ENCODE measurements at places on chromosomes 16 and 17. TPM values are rescaled to one million over a fixed set of nuclear protein-coding genes. Genes with fewer than 3 reads are reported as not detected.

DNA sequence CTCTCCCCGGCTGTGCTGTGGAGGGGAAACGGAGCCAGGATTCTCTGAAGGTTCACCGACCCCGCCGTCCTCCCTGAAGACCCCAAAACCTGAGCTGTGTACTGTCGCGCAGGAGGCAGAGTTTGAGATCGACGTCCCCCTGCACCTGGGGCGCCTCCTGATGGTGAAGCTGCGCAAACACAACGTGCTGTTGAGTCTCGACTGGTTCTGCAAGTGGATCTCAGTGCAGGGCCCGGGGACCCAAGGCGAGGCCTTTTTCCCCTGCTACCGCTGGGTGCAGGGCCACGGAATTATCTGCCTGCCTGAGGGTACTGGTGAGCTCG, 62.6 kb upstream of the TEKT1 start:
- H3K36me3 ChIP-seq = no peaks in the 10 kb centered on the region
- DNase-seq = no peak
- H3K4me3 ChIP-seq = peak overlapping the region; percentile 35
- peaks cover 8% of the 10 kb centered on the region for H3K4me1 ChIP-seq
- H3K27me3 ChIP-seq = peaks cover 82% of the 10 kb centered on the region
- H3K27ac ChIP-seq = no peak overlapping the region

GRCh38 chr16:67264277-67264676, 15.1 kb upstream of the PLEKHG4 start:
- H3K27ac ChIP-seq = no peak overlapping the region
- DNase-seq = no peak
- H3K4me3 ChIP-seq = no peak overlapping the region
- H3K36me3 ChIP-seq = no peaks in the 10 kb centered on the region
- peaks cover 17% of the 10 kb centered on the region for H3K27me3 ChIP-seq
- no peaks in the 10 kb centered on the region for H3K4me1 ChIP-seq

GRCh38 chr17:72705905-72706395, 386.5 kb downstream of the SLC39A11 start:
- no peaks in the 10 kb centered on the region for H3K27me3 ChIP-seq
- H3K27ac ChIP-seq = peak overlapping the region; percentile 47
- peaks cover 67% of the 10 kb centered on the region for H3K4me1 ChIP-seq
- no peaks in the 10 kb centered on the region for H3K36me3 ChIP-seq
- no peak for DNase-seq
- no peak overlapping the region for H3K4me3 ChIP-seq

GRCh38 chr17:32349503-32349853, 479 bp upstream of the ZNF207 start:
- H3K4me3 ChIP-seq = peak overlapping the region; percentile 76
- no peak for DNase-seq
- peak overlapping the region; percentile 95 for H3K27ac ChIP-seq
- peaks cover 6% of the 10 kb centered on the region for H3K36me3 ChIP-seq

- no peak overlapping the region for H3K27ac ChIP-seq
- peaks cover 3% of the 10 kb centered on the region for H3K36me3 ChIP-seq
- DNase-seq = no peak
- no peaks in the 10 kb centered on the region for H3K27me3 ChIP-seq
- H3K4me3 ChIP-seq = no peak overlapping the region
Measured at GRCh38 chr16:11871193-11871592, 19.9 kb upstream of the RSL1D1 start.

- no peaks in the 10 kb centered on the region for H3K4me1 ChIP-seq
- H3K36me3 ChIP-seq = no peaks in the 10 kb centered on the region
- no peak overlapping the region for H3K27ac ChIP-seq
Measured at GRCh38 chr16:19044769-19045168, 22.6 kb upstream of the COQ7 start.

- no peak overlapping the region for H3K4me3 ChIP-seq
- H3K27ac ChIP-seq = no peak overlapping the region
- H3K36me3 ChIP-seq = no peaks in the 10 kb centered on the region
- H3K4me1 ChIP-seq = no peaks in the 10 kb centered on the region
- H3K27me3 ChIP-seq = no peaks in the 10 kb centered on the region
- DNase-seq = no peak
Measured at GRCh38 chr17:56523042-56523441, 70.5 kb upstream of the NOG start.

DNA sequence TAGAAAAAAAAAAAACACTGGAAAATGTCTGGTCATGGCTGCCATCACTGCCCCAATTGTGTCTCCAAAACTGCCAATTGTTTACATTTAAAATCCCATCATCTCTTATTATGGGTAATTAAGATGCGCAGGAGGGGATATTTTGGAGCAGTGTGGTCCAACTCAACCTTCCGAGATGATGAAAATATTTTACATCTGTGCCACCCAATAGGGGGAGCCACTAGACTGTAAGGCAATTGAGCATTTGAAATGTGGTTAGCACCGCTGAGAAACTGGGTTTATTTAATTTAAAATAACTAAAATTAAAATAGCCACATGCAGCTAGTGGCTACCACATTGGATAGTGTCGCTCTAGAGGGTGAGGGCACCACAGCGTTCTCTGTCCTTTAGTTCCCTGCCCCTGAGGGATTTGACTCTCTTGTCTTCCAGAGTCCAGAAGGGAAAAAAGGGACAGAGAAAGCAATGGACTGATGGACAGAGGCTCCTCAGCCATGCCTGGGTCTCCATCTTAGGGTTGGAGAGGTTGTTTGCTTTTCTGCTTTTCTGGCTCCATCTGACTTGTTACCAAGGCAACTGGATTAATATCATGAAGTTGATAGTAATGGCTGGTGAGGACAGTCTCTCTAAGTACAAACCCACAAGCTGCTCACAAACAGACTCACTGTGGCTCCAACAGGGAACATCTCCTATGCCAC, 3.5 kb downstream of the MPO start:
- no peak overlapping the region for H3K27ac ChIP-seq
- DNase-seq = no peak
- H3K27me3 ChIP-seq = no peaks in the 10 kb centered on the region
- H3K4me1 ChIP-seq = no peaks in the 10 kb centered on the region
- H3K4me3 ChIP-seq = no peak overlapping the region

DNA sequence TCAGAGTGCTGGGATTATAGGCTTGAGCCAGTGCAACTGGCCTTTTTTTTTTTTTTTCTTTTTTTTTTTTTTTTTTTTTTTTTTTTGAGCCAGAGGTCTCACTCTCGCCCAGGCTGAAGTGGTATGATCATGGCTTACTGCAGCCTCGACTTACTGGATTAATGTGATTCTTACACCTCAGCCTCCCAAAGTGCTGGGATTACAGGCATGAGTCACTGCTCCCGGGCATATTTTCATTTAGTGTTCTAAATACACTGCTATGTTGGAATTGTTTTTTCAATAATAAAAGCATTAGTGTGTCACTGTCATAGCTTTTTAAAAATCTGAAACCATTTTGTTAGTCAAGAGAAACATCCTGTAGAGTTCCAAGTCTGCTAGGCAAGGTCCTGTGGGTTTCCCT, 40.3 kb downstream of the NDE1 start:
- no peaks in the 10 kb centered on the region for H3K4me1 ChIP-seq
- DNase-seq = no peak
- no peak overlapping the region for H3K27ac ChIP-seq
- no peaks in the 10 kb centered on the region for H3K27me3 ChIP-seq

- H3K27ac ChIP-seq = peak overlapping the region; percentile 89
- H3K27me3 ChIP-seq = no peaks in the 10 kb centered on the region
- H3K36me3 ChIP-seq = no peaks in the 10 kb centered on the region
- DNase-seq = no peak
- peaks cover 84% of the 10 kb centered on the region for H3K4me1 ChIP-seq
Measured at GRCh38 chr17:48563385-48563838, 14.7 kb downstream of the HOXB4 start.

- no peak overlapping the region for H3K27ac ChIP-seq
- H3K4me1 ChIP-seq = no peaks in the 10 kb centered on the region
- no peaks in the 10 kb centered on the region for H3K36me3 ChIP-seq
- H3K4me3 ChIP-seq = no peak overlapping the region
- DNase-seq = no peak
Measured at GRCh38 chr16:20089246-20089965, 15.7 kb upstream of the GPR139 start.

GRCh38 chr17:47733047-47733673, at the start of gene TBX21:
Gene TBX21, plus strand, starts transcription at chr17:47733236. Its CDS starts 219 bp downstream, at chr17:47733455.
- peak; percentile 48 for DNase-seq
- peak within 1 kb of the TSS; percentile 56 for H3K27ac ChIP-seq
- H3K36me3 ChIP-seq = no peaks in the 10 kb centered on the region
- peaks cover 19% of the 10 kb centered on the region for H3K4me1 ChIP-seq
- H3K4me3 ChIP-seq = peak within 1 kb of the TSS; percentile 52

DNA sequence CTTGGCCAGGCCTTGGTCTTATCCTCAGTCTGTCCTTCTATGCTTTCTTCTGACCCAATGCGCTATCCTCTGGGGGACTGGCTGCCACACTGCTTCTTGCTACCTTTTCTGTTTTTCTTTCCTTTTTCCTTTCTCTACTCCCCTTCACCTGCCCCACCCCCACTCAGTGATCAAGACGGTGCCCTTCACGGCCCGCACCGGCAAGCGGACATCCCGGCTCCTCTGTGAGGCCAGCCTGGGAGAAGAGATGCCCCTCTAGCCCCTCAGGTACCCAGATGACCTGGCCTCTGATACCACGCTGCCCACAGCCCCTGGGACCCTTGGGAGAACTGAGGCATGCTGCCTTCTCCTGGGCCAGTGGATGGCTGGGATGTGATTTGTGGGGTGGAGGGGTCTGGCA, 15.6 kb downstream of the SPATA32 start:
- peaks cover 48% of the 10 kb centered on the region for H3K4me1 ChIP-seq
- H3K36me3 ChIP-seq = peaks cover 6% of the 10 kb centered on the region
- H3K27me3 ChIP-seq = no peaks in the 10 kb centered on the region

GRCh38 chr17:1485423-1486376, 6.8 kb downstream of the MYO1C start:
- H3K4me1 ChIP-seq = peaks cover 43% of the 10 kb centered on the region
- H3K36me3 ChIP-seq = peaks cover 37% of the 10 kb centered on the region
- DNase-seq = no peak
- peak overlapping the region; percentile 95 for H3K27ac ChIP-seq
- H3K4me3 ChIP-seq = peak overlapping the region; percentile 63
- no peaks in the 10 kb centered on the region for H3K27me3 ChIP-seq

DNA sequence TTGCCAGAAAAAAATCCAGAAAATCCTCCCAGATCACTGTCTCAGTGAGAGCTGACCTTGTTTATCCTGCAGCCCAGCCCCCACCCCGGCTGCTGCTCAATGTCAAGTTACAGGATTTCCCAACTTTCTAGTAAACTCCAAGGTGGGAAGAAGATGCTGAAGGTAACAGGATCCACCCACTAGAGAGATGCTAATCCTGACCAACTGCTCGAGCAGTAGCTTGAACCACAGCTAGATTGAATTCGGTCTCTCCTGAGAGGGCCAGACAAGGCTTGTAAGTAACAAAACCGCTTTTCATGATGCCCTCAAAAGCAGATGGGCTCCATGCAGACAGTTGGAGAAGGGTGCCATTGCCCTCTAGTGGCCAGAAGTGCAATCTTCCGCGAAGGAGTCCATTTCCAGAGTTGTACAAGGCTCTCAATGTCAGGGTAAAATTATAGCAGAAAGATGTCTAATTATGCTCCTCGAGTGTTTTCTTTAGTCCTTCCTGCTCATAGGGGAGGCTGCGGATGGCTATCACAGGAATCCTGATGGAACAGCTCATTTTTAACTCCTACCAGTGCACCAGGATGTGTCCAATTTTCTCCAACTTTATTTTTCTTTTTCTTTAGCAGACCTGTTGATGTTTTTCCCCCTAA, 3.9 kb downstream of the CDH11 start:
- H3K27ac ChIP-seq = no peak overlapping the region
- DNase-seq = no peak
- peaks cover 62% of the 10 kb centered on the region for H3K4me1 ChIP-seq
- H3K36me3 ChIP-seq = no peaks in the 10 kb centered on the region

DNA sequence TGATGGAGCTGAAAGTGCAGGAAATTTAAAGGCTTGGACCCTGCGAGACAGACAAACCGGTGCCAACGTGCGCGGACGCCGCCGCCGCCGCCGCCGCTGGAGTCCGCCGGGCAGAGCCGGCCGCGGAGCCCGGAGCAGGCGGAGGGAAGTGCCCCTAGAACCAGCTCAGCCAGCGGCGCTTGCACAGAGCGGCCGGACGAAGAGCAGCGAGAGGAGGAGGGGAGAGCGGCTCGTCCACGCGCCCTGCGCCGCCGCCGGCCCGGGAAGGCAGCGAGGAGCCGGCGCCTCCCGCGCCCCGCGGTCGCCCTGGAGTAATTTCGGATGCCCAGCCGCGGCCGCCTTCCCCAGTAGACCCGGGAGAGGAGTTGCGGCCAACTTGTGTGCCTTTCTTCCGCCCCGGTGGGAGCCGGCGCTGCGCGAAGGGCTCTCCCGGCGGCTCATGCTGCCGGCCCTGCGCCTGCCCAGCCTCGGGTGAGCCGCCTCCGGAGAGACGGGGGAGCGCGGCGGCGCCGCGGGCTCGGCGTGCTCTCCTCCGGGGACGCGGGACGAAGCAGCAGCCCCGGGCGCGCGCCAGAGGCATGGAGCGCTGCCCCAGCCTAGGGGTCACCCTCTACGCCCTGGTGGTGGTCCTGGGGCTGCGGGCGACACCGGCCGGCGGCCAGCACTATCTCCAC, at the start of gene NOG:
NOG (plus strand) TSS at position 54 of the 674 bp plus-strand sequence; CDS start at position 579, 525 bp downstream.
- H3K27ac ChIP-seq = peak within 1 kb of the TSS; percentile 30
- H3K36me3 ChIP-seq = no peaks in the 10 kb centered on the region
- peaks cover 36% of the 10 kb centered on the region for H3K4me1 ChIP-seq
- H3K27me3 ChIP-seq = peaks cover 25% of the 10 kb centered on the region

- no peak overlapping the region for H3K4me3 ChIP-seq
- no peaks in the 10 kb centered on the region for H3K36me3 ChIP-seq
- no peaks in the 10 kb centered on the region for H3K4me1 ChIP-seq
- no peaks in the 10 kb centered on the region for H3K27me3 ChIP-seq
Measured at GRCh38 chr16:77076839-77077238, 114.2 kb upstream of the MON1B start.

DNA sequence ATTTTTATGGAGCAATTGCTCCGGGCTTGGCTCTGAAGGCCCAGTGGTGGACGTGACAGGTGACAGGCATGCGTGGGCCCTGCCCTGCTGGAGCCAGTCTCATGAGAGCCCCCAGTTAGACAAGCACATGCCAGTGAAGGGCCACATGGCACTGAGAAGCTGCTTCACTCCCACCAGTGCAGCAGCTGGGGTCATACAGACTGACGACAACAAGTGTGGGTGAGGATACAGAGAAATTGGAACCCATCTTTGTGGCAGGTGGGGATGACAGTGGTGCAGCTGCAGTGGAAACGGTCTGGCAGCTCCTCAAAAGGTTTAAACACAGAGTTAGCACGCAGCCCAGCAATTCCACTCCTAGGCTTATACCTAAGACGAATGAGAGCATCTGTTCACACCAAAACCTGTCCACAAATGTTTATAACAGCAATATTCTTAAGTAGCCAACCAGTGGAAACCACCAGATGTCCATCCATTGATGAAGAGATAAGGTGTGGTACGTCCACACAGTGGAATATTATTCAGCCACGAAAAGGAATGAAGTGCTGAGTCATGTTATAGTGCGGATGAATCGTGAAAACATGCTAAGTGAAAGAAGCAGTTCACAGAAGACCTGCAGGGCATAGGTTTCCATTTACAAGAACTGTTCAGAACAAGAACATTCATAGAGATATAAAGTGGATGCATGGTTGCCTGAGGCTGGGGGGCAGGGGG, 12.5 kb upstream of the CIBAR2 start:
- H3K4me3 ChIP-seq = no peak overlapping the region
- peaks cover 47% of the 10 kb centered on the region for H3K4me1 ChIP-seq
- no peaks in the 10 kb centered on the region for H3K36me3 ChIP-seq

UMOD gene
- total RNA-seq = not detected

MYH3 gene
- total RNA-seq = not detected

KRTAP2-2 gene
- total RNA-seq = not detected

TAOK2 gene
- 26.8 TPM for total RNA-seq

KCNAB3 gene
- total RNA-seq = not detected
